Camera-type eye (tissue), 1 donor: ENCODE measurements at places on chromosomes 6 and 20. TPM values are rescaled to one million over a fixed set of nuclear protein-coding genes. Genes with fewer than 3 reads are reported as not detected.

Gene ATAT1
- total RNA-seq: 25.5 TPM

Gene NFATC2
- total RNA-seq: 5.1 TPM

Gene GJA10
- 2.5 TPM for total RNA-seq

Gene CNBD2
- 8.4 TPM for total RNA-seq

Gene SLC52A3
- 0.93 TPM for total RNA-seq

Gene CITED2
- 136 TPM for total RNA-seq
